ENCODE measurements at places on chromosomes 2 and 18.

- DNase-seq, result no peak
Measured at GRCh38 chr18:37630334-37630733, 64.7 kb upstream of the CELF4 start.

GRCh38 chr2:49335546-49335945 lies 181.2 kb upstream of the FSHR start:
- no peak for DNase-seq

GRCh38 chr2:148599109-148599991 lies 45.2 kb upstream of the EPC2 start:
- DNase-seq, result no peak

GRCh38 chr2:26672818-26673393 lies 19.6 kb upstream of the KCNK3 start:
- DNase-seq, result no peak

DNA sequence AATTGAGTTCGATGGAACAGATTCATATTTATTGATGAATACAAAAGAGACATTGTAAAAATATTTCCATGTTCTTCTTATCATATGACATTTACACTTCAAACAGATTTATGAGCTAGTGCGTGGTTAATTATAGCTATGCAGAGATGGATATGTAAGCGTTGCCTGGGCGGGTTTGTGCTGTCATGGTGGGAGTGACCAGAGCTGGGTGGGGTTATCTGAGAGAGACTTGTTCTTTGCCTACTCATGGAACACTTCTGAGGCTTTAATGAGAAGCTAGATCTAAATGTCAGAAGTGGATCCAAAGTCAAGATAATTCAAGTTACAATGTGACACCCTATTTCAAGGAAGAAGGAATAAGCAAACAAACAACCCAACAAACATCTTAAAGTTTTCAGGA lies 162.3 kb upstream of the ZEB2 start:
- DNase-seq, result no peak

- no peak for DNase-seq
Measured at GRCh38 chr18:56414357-56414756, 224.0 kb downstream of the TXNL1 start.

GRCh38 chr2:37890893-37891495 lies 34.1 kb upstream of the RMDN2 start:
- peak; percentile 26 for DNase-seq

- no peak for DNase-seq
Measured at GRCh38 chr2:70834881-70835280, 735 bp downstream of the CD207 start.

All from central memory CD4-positive, alpha-beta T cell (primary cell).